ENCODE measurements at places on chromosomes 6 and 20.

DNA sequence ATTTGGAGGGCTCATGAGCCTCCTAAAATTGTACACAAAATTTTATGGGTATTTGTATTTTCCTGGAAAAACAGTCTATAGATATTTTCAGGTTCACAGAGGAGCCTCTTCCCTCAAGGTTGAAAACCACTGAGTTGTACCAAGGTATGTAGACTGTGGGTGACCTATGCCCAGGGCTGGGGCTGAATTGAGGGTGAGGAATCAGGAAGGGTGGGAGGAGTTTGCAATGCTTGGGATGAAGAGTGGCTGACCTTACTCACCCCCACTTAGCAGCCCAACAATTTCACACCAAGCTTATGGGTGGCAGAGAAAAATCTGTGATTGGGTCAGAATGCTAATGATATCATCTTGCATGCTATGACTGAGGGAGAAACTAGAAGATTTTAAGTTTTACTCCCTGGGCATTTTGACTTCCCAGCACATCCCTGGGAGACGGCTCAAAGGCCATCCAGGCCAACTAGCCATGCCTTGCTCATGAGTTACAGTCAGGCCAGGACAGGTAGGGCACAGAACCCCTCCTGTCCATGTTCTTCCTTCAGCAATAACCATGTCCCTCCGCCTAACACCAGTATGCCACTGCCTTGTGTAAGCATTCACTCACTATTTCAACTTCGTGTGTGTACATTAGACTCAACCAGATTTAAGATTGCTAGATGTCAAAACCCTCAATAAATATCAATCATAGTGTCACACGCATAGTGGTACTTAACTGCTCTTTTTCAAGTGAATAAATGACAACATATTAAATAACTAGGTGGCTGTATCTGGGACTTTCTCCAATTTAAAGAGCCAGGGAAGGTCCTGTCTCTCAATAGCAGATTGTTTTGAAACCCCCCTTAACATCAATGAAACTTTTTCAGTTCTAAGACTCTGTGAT, 16.6 kb downstream of the ADTRP start:
- no peak for DNase-seq

DNA sequence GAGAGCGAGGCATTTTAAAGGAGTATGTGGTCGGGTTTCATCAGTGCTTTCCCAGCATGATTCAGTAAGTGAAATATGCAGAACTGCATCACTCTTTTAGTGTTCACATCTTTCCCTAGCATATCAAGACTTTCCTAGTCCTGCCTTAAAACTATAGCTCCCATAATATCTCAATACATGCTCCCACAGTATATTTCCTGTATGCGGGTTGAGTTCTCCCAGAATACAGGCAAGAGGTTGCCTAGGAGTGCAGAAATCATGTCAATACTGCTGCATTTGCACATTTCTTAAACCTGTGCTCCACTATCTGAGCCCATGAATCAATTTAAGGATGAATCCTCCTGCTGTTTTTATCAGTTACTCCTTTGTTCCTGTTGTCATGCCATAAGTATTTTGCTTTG, 386.6 kb upstream of the SLC35B3 start:
- no peak for DNase-seq

DNA sequence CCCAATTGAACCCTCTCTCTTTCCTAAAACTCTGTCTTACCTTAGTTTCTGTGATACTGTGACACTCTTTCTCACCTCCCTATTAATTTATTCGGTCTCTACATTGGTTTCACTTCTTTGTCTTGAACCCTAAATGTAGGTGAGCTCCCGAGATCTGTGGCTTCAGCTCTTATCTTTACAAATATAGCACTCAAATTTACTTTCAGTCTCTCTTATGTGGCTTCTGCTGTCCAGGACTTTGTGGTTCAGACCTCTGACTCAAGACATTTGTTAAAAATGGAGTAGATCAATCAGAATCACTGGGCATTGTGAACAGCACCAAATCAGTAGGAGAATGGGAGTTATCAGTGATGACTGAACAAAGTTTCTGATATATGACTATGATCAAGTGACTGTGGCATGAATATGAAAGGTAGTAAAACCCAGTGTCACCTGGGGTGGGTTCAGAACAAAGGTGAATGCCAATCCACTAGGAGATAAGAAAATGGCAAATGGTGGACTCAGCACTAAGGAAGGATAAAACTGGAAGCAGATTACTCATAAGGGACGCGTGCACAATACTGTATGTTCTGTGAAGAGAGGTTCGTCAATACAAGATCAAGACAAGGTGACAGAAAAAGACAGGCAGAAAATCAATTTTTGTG, 27.2 kb downstream of the IL17F start:
- no peak for DNase-seq

DNA sequence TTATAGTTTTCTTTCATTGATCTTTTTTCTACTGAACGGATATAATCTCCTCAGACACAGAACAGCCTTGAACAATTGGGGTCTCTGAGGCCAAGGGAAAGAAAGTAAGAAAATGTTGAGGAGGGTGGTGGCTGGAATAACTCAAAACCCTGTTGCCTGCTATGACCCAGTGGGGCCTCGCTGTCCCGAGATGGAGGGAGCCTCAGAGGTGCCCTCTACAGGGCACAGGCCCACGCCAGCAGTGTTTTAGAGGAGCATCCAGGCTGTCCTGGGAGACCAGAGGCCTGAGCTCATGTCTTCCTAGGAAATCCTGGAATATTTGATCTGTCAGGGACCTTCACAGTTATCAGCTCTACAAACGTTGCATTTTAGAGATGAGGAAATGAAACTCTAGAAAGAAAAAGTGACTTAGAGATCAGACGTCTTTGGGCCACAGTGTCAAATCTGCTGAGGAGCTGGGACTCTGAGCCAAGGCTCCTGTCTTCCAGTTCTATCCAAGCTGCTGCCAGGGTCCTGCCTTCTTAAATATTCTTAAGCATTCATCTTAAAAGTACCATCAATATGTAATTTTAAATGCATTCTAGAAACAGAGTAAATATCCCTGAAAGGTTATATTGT, 26.3 kb downstream of the ALDH5A1 start:
- DNase-seq, result peak; percentile 54

DNA sequence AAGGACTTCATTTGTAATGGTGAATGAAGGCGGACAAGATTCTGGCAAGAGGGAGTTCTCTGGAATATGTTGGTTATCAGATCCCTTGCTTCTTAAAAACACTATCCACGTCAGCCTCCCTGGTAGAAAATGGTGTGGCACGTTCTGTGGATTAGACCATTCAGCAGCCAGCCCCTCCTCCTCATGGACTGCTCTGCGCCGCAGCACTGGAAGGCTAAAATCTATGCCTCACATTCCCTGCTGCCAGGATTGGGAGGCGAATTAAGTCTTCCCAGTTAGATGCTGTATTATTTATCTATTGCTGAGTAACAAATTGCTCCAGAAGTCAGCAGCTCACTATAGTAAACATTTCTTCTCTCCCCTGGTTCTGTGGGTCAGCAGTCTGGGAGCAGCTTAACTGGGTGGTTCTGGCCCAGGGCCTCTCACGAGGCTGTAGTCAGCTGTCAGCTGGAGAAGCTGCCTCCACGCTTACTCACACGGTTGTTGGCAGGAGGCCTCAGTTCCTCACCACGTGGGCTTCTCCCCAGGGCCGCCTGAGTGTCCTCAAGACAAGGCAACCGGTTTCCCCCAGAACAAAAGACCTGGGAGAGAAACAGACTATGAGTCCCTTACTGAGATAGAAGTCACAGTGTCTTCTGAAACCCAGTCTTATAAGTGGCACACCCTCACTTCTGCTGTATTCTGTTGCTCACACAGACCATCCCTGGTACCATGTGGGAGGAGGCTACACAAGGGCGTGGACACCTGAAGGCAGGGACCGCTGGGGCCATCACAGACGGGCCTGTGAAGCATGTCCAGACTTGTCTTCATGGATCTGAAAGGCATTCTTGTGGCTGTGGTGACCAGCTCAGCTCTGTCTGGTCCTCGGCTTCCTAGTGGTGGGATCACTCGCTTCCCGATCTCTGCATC, 101.0 kb downstream of the NRN1 start:
- no peak for DNase-seq

- DNase-seq, result no peak
Observed at GRCh38 chr6:147063469-147064031, 140.7 kb upstream of the STXBP5 start.

- DNase-seq, result no peak
Observed at GRCh38 chr20:44856442-44856841, 29.1 kb upstream of the YWHAB start.

DNA sequence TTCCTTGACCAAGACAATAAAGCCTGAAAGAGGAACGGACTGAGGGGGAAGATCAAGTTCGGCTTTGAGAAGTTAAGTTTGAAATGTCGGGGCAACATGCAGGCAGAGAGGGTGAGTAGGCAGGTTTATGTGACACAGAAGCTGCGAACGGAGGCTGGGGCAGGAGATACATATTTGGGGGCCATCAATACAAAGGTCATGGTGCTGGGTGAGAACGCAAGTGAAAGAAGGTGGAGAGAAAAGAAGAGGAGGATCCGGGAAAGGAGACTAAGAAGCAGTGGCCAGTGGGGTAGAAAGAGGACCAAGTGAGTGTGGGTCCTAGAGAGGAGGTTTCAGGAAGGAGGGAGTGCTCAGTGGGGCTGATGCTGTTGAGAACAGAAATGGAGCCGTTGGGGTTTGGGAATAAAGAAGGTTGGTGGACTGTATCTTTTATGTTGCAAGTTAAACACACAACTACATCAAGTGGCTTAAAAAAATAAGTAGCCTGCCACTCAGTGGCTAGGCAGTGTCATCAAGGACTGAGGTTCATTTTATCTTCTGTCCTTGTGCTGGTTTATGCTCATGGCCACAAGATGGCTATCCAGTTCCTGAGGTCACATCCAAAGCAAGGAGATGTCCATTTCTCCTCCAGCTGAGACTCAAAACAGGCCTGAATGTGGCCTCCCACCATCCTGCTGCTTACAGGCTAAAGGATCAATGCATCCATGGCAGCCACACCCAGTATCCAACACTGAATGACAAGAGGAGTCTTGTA, 1.7 kb upstream of the BLCAP start:
- DNase-seq, result no peak

- no peak for DNase-seq
Observed at GRCh38 chr20:14986026-14986655, 648.7 kb upstream of the FLRT3 start.

DNA sequence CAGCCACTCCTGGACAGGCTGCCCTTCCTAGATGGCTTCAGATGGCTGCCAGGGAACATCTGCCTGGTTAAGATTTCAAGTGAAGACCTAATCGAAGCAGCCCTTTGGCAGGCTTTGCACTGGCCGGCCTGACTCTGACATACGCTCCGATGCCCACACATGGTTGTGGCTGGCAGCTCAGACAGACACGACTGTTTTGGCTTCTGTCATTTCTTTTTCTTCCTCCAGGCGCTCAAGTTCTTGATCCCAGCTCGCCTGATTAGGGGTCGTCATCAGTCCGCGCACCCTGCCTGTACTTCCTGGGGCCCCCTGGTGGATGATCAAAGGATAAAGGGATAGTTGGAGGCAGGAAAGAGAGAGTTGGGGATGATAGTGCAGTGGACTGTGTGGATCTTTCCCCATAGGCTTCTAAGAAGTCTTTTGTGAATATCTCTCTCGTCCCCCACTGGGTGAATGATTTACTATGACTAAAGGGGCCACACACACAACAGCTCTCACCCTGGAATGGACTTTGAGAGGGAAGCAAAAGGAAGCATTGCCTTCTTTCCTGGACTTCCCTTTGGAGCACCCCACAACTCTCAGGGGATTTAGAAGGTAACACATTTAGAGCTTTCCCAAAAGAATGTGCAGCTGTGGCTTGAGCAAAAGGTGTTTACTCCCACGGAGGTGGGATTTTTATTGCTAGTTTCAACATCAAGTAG, 21.4 kb upstream of the TRAM2 start:
- DNase-seq, result no peak

DNA sequence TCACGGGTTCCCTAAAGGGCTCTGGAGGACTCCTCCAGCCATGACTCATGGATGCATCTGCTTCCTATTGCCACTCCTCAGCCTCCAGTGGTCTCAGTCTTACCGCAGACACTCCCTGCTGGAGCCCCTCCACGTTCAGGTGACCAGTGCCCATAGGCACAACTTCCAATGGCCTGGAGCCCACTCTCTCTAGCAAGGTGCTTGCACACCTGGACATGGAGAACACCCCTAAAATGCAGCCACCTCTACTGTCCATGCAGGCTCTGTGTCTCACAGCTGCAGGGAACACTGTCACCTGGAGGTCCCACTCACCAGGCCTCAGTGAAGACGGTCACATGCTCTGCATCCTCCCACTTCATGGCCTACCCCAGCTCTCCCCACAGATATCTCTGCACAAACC, 36.0 kb downstream of the HUS1B start:
- DNase-seq, result no peak

GRCh38 chr6:5937169-5937909, 69.4 kb downstream of the NRN1 start:
- DNase-seq, result no peak

DNA sequence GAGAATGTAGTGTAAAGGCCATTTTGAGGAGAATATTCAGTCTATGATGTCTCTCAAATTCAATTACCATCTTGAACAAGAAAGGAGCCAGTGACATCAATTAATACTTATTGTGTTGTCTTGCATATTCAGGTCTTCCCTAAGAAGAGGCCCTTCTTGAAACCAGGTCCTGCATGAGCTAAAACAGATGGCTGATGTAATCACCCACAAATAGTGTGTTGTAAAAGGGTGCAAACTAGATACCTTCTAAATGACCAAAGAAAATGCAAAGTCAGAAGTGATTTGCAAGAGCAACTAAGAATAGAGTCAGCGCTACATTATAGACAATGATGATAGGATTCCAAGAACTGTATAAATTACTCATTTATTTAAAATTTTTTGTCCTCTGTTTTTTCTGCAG, 97.0 kb downstream of the BTBD3 start:
- DNase-seq, result no peak

- DNase-seq, result no peak
Observed at GRCh38 chr20:50727792-50728485, 3.4 kb upstream of the PARD6B start.

- peak; percentile 69 for DNase-seq
Observed at GRCh38 chr20:57389695-57390603, 1.2 kb upstream of the RBM38 start.

DNA sequence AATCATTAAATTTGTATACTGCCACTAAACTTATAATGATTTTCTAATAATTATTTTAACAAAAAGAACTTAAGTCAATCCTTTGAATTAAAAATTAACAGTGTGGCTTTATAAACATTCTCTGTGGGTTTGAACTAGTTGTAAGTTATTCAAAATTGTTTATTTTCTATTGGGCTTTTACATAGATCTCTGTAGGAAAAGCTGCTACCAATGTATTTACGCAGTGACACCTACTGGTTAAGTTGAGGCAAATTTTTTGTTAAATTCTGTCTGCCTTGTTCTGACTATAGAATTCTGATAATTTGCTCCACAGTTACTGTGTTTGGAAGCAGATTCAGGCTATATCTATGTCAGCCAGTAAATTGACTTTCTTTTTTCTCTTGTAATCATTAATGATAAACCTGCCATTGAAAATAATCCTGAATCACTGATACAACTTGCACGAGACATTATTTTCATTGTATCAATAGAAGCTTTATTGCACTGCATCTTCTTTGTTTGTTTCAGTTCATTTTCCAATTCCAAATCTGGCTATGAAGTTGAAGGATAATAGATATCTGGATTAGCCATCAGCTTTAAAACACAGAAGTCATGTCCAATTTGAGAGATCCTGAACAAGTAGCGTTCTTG, 66.0 kb upstream of the UTRN start:
- peak; percentile 39 for DNase-seq
